MG63 (cell line): ENCODE measurements at places on chromosomes 5 and 9. TPM values are rescaled to one million over a fixed set of nuclear protein-coding genes. Genes with fewer than 3 reads are reported as not detected.

FOXD4L6 gene
- total RNA-seq = not detected in 2 replicates

PTPRD gene
- not detected in 2 replicates for total RNA-seq

TERT gene
- total RNA-seq = 0.72 and 2.4 TPM in 2 replicates

- DNase-seq = no peak
These were observed 38.2 kb downstream of the ST8SIA4 start for GRCh38 chr5:100864931-100865330.

PAXX gene
- 27.5 and 63.0 TPM in 2 replicates for total RNA-seq

GRCh38 chr5:115355767-115356381 is 59.4 kb upstream of the CCDC112 start:
- no peak for DNase-seq

DNA sequence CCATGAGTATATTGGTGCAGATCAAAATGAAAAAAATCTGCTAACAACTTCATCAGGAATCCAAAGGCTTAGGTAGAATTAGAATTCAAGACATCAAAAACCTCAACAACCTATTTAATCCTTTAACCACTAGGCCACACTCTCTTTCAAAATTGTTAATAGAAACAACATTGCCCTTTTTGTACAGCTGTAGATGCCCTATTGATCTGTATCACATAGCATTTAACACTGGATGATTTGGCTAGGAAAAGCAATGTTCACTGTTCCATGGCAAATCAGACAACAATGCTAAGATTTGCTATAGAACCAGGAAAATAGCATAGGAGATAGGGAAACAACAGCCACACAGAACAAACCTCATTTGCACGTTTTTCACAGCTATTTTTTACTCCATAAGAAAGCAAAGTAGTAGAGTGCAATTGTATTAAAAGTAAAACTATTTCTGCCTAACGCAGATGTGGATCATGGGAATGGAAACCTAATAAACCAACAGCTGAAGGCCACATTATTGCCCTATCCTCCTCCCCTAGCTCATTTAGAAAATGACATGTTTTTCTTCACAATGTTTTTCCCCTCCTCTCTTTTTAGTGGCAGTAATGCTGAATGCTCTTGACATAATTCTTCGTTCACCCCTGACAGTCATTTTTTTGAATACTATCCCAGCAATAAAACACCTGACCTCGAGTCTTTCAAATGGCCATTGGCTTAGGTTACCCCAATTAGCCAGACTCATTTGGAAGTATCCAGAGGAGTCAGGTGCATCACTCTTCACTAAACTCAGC is 373.0 kb upstream of the CCNH start:
- no peak for DNase-seq
